ENCODE measurements at places on chromosomes 1 and 21.

DNA sequence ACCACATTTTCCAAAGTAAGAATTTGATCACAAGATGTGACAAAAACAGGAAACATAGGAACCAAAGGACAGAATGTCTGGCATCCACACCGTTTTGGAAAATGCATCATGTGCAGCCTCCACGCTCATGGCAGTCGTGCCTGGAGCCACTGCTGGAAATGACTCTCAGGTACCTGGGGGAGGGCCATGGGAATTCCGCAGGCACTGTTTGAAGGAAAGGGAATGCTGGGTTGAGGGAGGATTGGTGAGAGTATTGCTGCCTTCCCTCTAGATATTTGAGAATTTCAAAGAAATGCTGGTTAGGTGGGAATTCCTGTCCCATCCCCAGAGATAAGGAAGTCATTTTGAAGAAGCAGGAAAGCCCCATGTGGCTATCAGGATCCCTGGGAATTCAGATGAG lies 10.8 kb downstream of the SLAMF1 start:
- DNase-seq, result no peak

GRCh38 chr21:32765058-32765457 lies 6.5 kb downstream of the PAXBP1 start:
- DNase-seq, result no peak

- DNase-seq, result no peak
Measured at GRCh38 chr1:112744009-112744578, 29.0 kb upstream of the PPM1J start.

DNA sequence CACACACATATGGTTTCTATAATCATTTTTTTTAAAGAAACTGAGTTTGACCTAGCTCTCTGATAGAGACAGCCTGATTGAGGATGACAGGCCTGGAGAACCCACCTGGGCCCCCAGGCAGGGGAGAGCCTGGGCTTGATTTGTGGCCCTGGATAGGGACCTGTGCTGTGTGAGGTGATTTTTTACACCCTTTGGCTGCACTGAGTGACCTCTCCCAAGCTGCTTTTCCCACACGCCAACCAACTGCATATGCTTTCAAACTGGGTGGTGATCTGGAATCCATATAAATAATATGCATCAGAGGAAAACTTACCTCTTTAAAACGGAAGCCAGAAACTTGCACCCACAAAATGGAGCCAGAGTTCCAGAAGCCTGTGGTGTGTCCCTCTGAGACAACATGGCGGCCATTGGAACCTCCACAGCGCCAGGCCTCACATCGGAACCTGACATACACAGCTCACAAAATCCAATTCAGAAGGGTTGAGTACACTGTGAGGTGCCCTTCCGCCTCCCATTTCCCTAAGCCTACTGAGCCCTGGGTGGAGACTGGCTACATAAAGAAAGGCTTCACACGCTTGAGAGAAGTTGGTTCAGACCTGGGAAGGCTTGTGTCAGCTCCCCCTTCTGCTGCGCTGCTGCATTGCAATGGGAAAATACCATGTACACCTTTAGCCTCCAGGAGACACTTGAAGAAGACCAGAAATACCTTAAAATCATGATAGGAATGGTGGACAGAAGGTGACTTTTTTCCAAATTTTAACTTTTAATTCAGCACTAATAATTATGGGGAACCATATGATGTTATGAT lies 160.7 kb downstream of the HHIPL2 start:
- DNase-seq, result no peak

GRCh38 chr1:114482585-114482984 lies 28.4 kb downstream of the TRIM33 start:
- peak; percentile 85 for DNase-seq

DNA sequence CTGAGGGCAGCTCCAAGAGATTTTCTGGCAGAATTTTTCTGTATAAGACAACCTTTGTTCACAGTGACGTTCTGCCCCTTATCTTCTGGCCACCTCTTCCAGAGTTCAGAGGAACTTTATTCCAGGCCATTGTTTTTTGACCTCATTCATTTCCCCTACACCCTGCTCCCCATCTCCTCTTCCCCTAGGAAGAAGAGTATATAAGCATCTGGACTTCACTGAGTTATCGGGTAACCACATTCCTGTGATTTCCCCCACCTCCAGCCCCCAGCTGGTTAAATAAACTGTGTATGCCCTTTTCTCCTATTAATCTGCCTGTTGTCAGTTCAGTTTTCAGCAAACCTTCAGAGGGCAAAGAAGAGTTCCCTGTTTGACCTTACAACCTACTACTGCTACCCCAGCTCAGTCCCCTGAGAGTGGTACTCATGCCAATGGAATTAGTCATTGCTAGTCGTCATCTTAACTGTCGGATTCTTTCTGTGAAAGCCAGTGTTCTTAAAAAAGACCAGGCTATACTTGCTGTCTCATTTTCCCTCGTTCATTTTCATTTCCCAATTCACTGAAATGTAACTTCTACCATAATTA lies 14.3 kb upstream of the ALG14 start:
- no peak for DNase-seq

GRCh38 chr1:215710036-215710898 lies 143.2 kb downstream of the KCTD3 start:
- peak; percentile 19 for DNase-seq

DNA sequence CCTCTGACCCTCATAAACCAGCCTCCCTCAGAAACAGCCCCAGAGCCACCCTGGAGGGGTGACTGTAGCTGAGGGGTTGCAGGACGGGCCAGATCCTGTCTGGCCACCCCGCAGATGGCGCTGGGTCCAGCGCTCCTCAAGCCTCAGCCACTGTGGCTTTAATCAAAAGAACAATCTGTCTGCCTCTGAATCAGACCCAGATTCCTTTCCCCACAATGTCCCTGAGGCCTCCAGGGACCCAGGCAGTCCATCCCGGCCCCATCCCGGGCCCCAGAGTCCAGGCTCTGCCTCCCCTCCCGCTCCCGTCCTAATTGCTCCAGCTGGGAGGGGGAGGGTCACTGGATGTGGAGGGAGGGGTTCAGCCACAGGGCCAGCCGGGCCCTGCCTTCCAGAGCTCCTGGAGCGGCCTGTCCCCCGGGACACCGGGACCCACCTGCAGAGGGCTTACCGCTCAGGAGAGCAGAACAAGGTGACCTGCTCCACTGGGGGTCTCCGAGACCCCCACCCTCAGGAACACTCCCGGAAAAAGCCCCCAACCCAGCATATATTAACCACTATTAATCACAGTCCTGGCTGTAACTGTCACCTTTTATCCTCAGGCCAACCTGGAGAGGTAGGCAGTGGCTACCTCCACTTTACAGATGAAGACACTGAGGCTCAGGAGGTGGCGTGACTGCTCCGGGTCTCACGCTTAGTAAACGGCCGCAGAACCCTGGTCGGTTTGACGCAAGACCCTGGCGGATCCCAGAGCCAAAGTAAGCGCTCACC lies 836 bp upstream of the FBLIM1 start:
- DNase-seq, result peak; percentile 31

DNA sequence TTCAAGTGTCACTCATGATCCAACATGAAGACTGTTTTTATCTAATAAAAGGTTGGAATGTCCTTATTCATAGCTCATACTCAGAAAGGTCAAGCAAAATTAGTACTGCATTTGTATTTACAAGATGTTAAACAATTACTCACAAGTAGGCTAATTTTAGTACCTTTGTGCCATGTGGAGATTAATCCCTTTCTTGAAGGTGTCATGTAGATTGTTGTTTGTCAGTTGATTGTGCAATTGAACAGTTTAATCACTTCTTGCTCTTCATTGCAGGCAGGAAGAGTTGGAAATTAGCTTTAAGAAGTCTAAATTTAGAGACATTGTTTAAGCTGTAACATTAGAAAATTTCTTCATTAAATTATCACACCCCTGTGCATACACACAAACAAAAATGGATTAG lies 847.1 kb downstream of the KCNT2 start:
- DNase-seq, result no peak
